ENCODE measurements at places on chromosomes 13 and 19.

GRCh38 chr13:32988608-32989289 is 27.5 kb upstream of the KL start:
- DNase-seq, result no peak

- DNase-seq, result no peak
These were observed 30.7 kb upstream of the ZNF429 start for GRCh38 chr19:21474671-21475181.

- DNase-seq, result no peak
These were observed 119.5 kb downstream of the SHISA2 start for GRCh38 chr13:25932365-25932764.

GRCh38 chr19:8311461-8312260 is 3.5 kb upstream of the CD320 start:
- no peak for DNase-seq

DNA sequence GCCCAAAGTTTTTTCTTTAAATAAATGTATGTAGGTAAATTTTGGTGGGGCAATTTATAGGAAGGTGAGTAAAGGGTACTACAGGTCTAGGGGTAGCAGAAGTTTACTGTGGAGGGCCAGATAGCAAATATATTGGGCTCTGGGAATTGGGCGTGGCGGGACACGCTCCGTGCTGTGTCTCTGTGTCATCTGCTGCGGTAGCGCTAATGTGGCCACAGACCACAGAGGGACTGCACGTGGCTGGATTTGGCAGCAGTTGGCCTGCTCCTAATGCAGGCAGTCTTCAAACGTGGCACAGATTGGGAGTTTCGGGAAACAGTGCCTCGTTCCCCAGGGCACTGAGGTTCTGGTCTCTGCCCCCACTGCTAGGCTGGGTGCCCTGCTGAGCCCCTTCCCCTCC is 16.6 kb upstream of the MYDGF start:
- no peak for DNase-seq

DNA sequence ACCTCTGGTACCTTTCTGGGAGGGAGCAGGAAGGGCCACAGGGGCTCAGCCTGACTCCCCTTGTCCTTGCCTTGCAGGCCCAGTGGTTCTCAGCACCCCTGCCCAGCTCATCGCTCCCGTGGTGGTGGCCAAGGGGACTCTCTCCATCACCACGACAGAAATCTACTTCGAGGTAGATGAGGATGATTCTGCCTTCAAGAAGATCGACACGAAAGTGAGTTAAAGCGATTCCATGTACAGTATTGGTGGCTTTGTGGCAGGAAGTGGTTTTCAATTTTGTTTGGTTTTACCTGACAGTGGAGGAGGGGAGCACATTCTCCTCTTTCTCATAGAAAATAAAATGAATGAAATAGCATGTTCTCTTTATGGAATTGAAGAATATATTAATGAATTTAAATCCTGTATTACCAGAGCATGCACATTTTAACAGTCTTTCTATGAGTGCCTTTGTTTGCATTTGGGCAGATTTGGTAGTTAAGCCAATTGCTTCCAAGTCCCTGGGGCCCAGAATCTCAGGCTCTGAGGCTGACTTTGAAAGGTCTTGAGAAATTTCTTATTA is 4.1 kb downstream of the MAB21L1 start:
- no peak for DNase-seq

DNA sequence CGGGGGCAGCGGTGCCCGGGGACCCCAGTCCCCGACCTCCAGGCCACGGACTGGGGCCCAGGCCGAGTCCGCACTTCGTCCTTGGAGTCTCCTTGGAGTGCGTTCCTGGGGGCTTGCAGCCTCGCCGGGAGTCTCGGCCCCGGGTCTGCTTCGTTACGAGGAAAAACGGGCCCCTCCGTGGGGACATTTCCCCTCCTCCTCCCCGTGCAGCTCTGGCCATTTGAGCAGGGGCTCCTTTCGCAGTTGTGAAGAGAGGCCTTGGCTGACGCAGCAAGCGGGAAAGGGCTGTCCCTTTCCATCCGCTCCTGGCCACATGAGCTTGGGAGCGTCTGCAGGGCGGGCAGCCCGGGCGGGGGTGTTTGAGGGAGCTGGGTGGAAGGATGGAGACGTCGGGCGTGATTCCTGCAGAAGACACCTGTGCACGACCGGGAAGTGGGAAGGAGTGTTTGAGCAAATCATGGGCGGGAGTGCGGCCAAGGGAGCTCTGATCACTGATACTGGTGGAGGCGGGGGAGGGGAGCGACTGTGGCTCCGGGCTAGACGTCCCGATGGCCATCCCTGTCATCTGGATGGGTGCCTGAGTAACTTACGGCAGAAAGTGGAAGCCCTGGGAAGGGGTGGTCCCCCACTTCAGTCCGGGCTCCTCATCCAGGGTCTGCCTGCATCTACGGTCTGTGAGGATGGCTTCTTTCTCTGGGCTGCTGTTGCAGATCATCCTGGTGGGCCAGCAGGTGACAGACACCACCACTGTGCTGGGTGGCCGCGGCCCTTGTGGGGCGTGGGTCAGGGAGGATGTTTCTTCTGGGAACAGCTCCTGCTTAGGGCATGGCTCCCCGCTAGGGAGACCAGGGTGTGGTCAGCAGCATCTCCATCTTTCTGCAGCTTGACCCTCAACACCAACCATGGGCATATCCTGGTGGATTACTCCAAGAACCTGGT is 736 bp downstream of the GPI start:
- no peak for DNase-seq

DNA sequence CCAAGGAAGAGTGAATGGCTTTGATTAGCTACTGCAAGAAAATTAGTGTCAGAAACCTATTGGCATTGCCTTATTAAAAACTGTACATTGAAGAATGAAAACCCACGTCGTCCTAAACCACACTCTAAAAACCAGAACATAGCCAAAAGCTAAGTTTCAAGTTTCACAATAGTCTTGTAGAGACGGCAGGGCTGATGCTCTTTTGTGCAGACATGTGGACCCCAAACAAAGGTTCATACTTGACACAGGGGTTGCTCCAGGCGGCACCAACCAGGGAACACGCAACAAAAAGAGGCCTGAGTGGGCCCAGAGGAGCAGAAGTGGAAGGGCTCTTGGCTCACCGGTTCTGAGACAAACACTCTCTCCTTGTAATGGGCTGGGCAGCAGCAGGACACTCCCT is 28.6 kb upstream of the MIR17HG start:
- no peak for DNase-seq

GRCh38 chr19:30371161-30371836 is 885 bp upstream of the ZNF536 start:
- DNase-seq, result no peak

GRCh38 chr19:3175781-3176714 is 2.5 kb upstream of the S1PR4 start:
- no peak for DNase-seq

- DNase-seq, result no peak
These were observed 609.5 kb downstream of the SLITRK1 start for GRCh38 chr13:83272652-83273240.

- DNase-seq, result no peak
These were observed 88.8 kb downstream of the GNG7 start for GRCh38 chr19:2613507-2614295.

- no peak for DNase-seq
These were observed 34.5 kb upstream of the FAM216B start for GRCh38 chr13:42746866-42747265.

- no peak for DNase-seq
These were observed 96.6 kb downstream of the COL4A2 start for GRCh38 chr13:110403721-110404120.

- no peak for DNase-seq
These were observed 6.6 kb downstream of the ZBTB7A start for GRCh38 chr19:4059891-4060620.

- DNase-seq, result no peak
These were observed 36.6 kb upstream of the OXGR1 start for GRCh38 chr13:97030705-97031452.

DNA sequence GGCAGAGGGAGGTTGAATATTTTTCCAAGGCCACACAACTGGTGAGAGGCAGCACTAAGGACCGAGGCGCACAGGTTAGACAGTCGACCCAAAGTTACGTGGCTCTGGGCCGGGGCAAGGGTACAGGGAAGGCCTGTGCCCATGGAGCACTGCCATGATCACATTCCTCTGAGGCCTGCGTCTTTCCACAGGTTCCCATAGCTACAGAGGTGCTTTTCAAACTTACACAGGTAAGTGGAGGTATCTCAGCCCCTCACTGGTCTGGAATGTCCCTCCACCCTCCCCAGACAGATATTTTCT is 814 bp downstream of the ZNF211 start:
- DNase-seq, result no peak

DNA sequence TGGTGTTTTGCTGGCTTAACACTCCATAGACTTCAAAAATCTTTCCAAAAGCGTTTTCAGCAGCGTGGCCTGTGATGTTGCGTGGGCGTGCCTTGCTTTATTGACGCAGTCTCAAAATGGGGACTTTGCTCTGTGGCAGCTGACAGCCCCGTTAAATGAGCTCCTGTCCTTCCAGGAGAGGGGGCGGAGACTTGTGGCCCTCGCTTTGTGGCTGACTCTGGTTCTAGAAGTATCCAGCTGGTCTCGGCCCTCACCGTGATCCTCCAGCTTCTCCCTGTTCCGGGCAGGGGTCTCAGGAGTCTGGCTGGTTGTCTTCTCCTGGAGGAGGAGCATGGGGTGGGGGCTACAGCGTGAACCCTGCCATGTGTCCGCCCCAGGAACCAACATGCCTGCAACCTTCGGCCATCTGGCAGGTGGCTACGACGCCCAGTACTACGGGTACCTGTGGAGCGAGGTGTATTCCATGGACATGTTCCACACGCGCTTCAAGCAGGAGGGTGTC is 8.4 kb upstream of the ZNF554 start:
- no peak for DNase-seq

GRCh38 chr13:39484506-39485313 is 118.3 kb downstream of the LHFPL6 start:
- DNase-seq, result no peak

DNA sequence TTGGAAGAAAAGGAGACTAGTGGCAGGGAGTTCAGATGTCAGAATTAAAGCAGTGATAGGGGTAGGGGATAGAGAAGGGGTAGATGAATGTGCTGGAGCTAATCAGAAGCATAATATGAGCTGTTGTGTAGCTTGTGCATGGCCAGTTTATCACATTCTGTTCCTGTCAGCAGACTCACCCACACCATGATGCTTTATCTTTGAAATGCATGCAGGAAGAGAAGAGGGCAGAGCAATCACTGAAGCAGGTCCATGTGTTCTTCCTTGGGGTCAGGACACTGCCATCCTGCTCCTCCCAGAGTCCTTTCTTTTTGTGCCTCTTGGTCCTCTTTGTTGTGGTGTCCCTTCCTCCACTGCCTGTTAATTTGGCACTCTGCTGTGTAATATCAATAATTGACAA is 5.8 kb downstream of the CHAMP1 start:
- DNase-seq, result no peak

DNA sequence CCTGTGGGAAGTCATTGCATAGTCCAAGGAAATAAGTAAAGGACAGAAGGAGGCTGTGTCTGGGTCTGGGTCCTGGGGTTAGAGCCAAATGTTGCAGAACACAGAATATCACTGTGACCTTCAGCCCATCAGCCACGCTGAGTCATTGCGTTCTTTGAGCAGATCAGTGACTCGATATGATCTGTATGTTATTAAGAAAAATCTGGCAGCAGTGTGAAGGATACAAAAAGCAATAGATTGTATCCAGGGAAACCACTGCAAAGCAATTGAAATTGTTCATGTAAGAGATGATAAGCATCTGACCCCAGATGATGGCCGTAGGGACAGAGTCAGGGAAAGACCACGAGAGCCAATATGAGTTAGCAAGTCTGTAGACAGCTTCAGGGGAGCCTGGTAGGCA is 1575.1 kb upstream of the SLC10A2 start:
- no peak for DNase-seq

DNA sequence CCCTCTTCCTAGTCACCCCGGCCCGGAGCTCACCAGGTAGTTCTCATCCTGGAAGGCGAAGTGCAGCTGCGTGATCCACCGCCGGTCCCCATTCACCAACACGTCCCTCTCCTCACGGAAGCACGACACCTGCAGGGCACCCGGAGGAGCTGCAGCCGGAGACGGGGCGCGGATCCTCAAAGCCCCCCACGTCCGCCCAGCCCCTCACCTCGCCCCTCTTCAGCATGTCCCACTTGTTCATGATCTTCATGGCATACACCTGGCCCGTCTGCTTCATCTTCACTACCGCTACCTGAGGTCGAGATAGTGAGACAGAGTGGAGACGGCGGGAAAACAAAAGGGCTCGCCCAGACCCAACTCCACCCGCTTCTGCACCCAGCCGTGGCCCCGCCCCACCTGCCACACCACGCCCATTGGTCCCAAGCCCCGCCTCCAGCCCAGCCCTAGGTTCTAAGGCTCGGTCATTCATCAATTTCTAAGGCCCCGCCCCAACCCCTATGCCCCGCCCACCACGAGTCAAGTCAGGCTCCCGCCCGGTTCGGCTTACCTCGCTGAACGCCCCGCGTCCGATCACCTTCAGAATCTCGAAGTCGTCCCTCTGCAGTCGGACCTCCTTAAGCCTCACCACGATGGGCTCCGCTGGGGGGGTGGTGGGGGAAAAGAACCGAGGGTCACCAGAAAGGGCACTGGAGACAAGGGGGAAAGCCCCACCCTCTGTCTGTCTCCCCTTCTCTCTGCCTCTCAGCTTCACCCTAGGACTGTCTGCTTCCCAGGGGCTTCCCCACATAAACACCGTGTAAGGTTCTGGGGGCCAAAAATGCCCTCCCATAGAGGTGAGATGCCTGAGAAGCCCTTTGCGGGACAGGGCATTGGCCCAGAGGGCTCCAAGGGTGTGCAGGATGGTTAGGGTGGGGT is 2.8 kb downstream of the DMPK start:
- peak; percentile 55 for DNase-seq

- no peak for DNase-seq
These were observed 32.1 kb downstream of the SLC25A30 start for GRCh38 chr13:45385907-45386553.

- DNase-seq, result no peak
These were observed 18.7 kb downstream of the CARD8 start for GRCh38 chr19:48237057-48237456.

DNA sequence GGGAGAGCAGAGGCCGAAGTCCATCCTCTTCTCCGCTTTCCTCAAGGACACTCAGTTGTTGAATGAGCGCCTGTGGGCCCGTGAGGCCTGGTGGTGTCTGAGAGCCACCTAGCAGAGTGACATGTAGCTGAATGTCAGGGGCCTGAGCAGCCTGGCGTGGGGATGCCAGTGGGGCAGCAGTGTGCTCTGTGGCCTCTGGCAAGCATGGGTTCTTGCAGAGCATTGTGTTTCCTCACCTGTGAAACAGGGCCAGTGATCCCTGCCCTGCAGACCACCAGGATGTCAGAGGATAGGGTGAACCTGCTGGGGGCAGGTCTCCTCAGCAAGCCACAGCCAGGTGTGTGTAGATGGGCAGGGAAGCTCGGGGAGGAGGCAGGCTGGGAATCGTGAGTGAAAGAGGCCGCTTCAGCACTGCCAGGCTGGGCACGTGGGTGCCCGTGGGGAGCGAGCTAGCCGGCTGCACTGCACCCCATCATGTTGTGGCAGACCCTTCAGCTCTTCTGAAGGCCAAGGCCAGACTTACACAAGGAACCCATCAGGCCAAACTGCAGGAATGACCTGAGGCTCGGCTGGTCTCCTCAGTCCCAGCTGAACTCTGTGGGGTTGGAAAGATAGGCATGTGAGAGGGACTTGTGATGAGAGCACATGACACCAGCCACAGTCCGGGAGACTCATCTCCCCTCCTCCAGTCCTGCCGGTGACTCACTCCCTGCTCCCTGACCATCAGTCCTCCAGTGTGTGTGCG is 5.0 kb downstream of the PPP1R37 start:
- DNase-seq, result no peak

- no peak for DNase-seq
These were observed 5.4 kb downstream of the LMTK3 start for GRCh38 chr19:48506138-48506733.

GRCh38 chr19:3480383-3481091 is at the start of gene SMIM24:
Gene SMIM24 (minus strand): TSS chr19:3480525. CDS start chr19:3480463, 62 bp downstream.
- DNase-seq, result no peak

GRCh38 chr13:93673885-93674284 is 447.3 kb downstream of the GPC6 start:
- no peak for DNase-seq

Data from esophagus squamous epithelium (tissue), 5 donors.